Mesothelial cell of epicardium (in vitro differentiated cells): ENCODE measurements at places on chromosomes 7 and 10. TPM values are rescaled to one million over a fixed set of nuclear protein-coding genes. Genes with fewer than 3 reads are reported as not detected.

GRCh38 chr7:18399436-18400235, 95.9 kb upstream of the HDAC9 start:
- no peak for DNase-seq

GRCh38 chr7:22397981-22398380, 41.0 kb upstream of the RAPGEF5 start:
- no peak for DNase-seq

- no peak for DNase-seq
These were observed 110.0 kb upstream of the TRIM24 start for GRCh38 chr7:138349841-138350700.

DNA sequence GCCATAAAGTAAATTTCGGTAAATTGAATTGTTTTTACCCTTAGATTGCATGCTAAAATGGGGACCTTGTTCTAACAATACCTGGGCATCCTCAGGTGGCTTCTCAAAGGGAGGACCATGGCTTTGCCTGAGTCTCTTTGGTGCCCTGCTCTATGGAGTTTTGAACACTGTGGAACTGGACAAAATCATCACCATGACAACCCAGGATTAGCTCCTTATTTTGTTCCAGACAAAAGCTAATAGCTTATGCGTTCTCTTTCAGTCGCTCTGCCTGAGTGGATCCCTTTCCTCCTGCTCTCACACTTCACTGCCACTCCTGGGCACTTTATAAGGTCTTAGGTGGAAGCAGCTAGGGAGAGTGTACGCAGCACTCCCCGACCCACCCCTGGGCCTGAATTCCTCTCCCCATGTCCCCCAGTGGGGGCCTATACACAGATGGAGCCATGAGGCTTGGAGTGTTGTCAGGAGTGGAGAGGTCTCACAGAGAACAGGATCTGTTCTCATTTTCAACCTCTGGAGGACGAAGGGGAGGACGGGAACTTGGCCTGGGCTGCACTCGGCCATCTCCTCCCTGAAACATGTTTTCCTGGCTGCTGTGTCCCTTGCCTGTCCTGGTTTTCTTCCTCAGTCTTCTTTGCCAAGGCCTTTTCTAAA, 19.0 kb downstream of the ADCYAP1R1 start:
- no peak for DNase-seq

DNA sequence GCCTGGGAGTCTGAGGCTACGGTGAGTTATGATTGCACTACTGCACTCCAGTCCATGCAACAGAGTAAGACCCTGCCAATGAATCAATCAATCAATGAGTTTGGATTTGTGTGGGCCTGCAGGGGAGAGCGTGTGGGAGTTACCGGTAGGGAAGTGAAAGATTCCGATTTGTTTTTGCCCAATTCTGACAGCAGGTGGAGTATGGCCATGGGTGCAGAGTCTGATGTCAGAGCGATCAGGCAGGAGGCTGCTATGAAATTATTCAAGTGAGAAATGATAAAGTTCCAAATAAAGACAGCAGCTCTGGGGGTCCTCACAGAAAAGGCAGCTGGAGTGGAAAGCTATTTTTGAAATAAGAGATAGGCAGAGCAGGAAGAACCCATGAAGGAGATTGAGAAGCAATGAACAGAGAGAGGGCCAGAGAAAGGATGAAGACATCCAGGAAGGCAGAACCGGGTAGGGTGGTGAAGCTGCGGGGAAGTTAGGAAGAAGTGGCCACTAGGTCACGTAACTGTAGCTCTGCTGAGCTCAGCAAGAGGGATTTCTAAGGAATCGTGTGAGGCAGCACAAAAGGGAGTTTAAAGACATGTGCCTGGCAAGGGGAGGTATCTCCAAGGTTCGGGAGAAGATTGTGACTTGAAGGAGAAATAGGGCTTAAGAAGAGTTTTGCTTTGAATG, 93.7 kb upstream of the NMT2 start:
- DNase-seq = no peak

GRCh38 chr7:77687100-77687746, 9.0 kb upstream of the RSBN1L start:
- no peak for DNase-seq

DNA sequence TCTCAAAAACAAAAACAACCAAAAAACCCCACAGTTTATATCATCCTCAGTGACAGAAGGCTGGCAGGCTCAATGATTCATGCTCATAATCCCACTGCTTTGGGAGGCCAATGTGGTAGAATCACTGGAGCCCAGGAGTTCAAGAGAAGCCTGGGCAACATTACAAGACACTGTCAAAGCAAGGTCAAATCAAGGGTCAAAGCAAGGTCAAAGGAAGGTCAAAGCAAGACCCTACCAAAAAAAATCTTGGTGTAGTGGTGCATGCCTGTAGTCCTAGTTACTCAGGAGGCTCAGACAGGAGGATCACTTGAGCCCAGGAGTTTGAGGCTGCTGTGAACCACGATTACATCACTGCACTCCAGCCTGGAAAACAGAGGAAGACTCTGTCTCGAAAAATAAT, 14.2 kb upstream of the NPC1L1 start:
- no peak for DNase-seq

GRCh38 chr7:134729895-134730294, 49.5 kb upstream of the CALD1 start:
- DNase-seq = no peak

DNA sequence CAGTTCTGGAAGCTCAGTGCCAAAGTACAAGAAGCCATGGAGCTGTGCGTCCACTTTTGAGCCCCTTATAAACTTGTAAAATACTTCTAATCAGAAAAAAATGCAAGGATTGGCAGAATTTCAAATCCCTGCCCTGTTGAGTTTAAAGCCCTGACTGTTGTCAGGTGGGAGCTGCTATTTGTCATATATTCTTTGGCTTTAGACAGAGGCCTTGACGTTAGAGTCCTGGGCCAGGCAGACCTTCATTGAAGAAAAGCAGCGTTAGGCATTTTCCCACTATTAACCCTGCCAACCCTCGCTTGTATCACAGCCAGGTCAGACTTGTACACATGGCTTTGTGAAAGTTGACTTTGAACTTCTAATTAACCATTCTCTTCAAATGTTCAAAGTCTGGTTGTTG, 155.4 kb downstream of the TWIST1 start:
- no peak for DNase-seq

GRCh38 chr7:69714886-69715576, 116.8 kb downstream of the AUTS2 start:
- no peak for DNase-seq

DNA sequence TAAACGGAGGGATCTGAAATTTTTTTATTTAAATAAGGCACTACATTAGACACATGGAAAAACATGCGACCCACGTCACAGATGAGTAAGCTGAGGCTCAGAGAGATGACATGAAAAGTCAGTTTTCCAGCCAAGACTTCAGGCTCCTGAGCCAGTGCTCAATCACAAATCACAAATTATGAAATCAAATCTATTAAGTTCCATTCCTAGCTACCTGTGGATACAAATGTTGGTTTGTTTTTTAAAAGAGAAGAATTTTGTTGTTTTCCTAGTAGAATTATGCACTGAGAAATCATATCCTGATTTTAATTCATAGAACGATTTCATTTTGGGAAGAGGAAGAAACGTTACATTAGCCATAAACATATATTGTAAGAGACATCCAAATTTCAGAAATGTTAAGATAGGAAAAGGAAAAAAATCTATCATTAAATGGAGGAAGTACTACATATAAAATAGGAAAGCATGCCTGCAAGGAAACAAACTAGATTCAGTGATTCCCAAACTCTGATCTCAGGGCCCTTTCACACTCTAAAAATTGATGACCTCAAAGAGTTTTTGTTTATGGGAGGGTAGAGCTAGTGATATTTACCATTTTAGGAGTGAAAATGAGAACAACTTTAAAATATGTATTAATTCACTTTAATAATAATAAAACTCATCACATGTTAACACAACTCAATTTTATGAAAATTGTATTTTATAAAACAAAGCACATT, 340.4 kb downstream of the PARD3 start:
- DNase-seq = no peak

DNA sequence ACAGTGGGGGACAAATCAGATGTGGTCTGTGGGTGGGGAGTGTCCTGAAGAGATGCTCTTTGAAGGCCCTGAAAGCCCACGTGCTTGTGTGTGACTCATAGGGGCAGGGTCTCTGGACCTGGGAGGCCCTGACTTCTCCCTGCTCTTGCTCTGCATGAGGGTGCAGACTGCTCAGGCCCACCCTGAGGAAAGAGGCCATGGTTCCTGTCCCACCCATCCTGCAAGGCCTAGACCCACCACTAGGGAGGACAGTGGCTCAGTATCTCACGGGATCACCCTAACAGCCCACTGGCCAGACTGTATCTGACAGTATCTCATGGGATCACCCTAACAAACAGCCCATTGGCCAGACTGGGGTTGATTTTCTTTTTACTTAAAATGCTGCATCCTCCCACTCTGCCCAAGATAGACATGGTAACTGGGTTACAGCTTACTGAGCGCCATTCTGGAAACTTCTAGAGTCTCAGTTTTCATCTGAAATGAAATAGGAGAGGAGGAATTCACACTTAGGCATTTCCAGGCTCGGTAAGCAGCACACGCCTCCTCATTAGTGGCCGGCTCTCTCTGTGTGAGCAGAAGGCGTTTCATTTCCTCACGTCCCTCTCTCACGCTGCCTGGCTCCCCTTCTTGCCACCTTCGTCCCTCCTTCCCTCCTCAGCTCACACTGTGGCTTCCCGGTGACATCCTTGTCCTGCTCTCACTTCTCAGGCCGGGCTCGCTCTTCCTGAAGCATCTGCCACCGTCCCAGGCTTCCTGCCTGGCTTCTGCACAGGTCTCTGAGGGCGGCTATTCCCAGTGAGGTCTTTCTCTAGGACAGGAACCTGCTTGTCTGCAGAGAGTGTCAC, 242.6 kb downstream of the GLRX3 start:
- no peak for DNase-seq

Gene ASZ1
- 0.18 TPM in 1 of 3 replicates, not detected in the others for total RNA-seq

Gene LLCFC1
- not detected in 3 replicates for total RNA-seq

Gene PRDX3
- 85.7 to 91.5 TPM (median 86.5 TPM) in 3 replicates for total RNA-seq

Gene GOLGA7B
- total RNA-seq = 0.07 to 0.16 TPM (median 0.09 TPM) in 3 replicates

Gene ZNF804B
- total RNA-seq = 0.38 to 0.66 TPM (median 0.47 TPM) in 3 replicates
